Common myeloid progenitor, CD34-positive (primary cell): ENCODE measurements at places on chromosomes 7 and 10.

DNA sequence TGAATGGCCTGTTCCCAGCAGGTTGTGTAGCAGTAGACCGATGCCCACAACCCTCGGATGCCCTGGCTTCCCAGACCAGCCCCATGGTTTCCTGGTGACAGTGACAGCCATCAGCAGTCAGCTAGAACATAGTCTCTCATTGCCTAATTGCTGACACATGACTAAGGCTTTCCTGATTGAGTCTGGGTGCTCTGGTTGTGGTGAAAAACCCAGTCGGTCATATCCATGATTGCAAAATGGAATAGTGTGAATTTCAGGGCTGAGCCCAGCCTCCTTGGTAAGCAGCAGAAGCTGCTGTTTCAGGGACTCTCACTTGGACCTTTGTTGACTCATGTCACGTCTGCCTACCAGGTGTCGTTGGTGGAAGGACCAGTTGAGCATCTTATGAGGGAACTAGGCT, 36.6 kb downstream of the POR start:
- peak; percentile 42 for DNase-seq

DNA sequence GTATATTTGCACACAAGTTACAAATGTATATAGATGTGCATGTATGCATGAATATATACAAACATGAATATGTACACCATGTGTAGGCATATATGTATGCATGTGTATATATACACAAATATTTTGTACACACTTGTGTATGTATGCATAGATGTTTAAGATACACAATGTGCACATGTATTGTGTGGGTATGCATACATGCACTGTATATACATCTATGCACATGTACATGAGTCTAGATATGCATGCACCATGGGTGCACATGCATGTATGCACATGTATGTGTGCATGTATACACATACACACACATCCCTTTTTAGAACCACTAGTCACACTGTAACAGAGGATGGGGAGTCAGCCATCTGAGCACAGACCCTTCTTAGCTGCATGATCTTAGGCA, 249.4 kb downstream of the COBL start:
- DNase-seq, result no peak

- no peak for DNase-seq
Observed at GRCh38 chr7:87060288-87060537, 759 bp upstream of the ELAPOR2 start.

GRCh38 chr7:5598769-5599371, 175.2 kb upstream of the TNRC18 start:
- peak; percentile 50 for DNase-seq

DNA sequence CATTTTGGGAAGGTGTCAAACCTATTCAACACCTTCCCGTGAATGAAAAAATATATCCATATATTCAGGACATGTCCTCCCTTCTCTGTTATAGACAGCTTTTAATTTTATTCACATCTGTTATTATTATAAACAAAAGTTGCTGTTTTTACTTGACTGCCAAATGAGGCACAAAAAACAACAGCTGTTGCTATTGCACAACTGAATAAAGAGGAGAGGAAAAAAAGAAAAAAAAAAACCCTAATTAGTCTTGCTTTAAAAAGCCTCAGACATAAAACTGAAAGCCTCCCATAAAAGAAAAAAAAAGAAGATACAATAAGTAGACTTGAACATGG, 153.4 kb downstream of the BMPER start:
- DNase-seq, result no peak

DNA sequence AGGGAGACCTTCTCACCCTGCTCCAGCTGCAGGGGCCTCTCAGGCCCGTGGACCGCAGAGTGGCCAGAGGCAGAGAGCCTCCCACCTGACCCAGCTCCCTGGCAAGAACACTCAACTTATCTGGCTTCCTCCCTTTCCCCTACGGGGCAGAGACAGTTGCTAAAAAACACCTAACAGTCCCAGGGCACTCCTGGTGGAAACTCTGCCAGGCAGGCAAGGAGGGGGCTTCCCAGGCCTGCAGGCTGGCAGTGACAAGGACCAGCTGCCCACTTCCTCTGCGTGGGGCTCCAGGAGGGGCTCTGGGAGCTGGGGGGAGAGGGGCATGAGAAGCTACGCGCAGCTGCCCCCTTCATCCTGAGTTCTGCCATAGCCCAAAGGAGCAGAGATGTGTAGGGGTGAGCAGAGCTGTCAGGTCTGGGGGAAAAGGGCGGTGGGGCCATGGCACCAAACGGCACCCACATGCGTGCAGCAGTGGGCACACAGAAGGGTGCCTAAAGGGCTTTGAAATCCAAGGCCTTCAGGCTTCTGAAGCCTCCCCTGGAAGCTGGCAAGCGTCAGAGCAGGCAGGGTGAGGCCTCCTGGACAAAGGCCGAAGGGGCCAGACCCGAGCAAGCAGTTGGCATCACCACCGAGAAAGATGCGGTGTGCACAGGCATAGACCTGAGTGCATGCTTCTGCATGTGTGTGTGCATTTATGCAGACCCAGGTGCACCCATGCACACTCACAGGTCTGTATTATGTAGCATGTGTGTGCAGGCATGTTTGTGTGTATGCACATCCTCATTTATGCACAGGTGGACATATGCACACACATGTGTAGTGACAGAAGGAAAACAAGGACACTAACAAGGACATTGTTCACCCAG, 14.4 kb downstream of the SPOCK2 start:
- DNase-seq, result peak; percentile 59

DNA sequence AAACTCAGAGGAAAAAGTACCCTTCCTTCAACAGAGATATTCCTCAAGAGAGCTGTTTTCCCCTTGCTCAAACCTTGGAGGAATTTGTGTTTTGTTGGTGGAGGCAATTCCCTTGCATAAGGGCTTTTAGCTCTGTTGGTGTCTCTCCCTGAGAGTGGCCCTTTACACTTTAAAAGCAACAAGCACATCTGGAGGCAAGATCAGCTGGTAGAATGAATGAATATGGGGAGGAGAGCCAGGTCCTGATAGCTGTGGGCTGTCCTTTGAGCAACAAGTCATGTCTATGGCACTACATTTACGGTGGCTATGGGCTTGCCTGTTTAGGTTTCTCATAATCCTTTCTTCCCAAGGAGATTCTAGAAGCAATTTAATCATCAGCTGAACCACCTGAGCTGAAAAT, 384.0 kb downstream of the SORCS3 start:
- no peak for DNase-seq

DNA sequence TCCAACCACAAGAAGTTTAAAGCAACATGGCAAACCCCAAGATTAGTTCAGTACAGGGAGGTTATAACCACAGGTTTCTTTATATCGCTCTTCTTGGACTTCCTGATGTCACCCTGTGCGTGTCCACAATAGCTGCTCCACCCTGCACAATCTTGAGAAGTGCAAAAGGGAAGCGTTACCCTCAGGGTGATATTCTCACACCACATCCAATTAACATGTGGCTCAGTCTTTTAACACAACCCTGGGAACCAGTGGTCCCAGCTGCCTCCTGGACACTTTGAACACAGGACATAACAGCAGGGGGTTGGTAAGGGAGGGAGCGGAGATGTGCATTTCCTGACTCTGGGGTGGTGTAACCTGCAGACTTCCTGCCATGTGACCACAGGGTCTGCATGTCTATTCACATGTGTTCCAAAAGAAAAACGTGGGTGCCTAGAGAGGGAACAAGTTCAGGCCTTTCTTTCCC, 64.6 kb downstream of the GSAP start:
- DNase-seq, result peak; percentile 94

- peak; percentile 57 for DNase-seq
Observed at GRCh38 chr7:87058744-87059524, 520 bp downstream of the ELAPOR2 start.

- DNase-seq, result peak; percentile 42
Observed at GRCh38 chr10:91694170-91694794, 61.4 kb upstream of the PPP1R3C start.

DNA sequence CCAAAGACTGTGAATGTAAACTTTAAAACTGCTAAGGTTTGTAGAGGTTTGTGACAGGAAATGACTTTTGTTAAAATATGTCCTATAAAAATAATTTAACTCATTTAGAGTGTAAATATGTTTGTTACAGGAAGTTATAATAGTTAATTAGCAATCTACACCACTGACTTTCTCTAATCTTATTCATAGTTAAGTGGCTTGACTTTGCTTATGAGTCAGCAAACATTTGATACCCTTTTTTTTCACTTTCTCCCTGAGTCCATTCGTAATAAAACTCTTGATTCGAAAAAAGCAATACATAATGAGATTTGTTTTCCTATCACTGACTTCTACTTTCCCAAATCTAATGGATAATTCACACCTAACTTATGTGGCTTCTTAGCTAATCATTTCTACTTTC, 317.7 kb upstream of the SEMA3C start:
- peak; percentile 28 for DNase-seq

GRCh38 chr7:108292541-108292940, 162.4 kb upstream of the LAMB4 start:
- DNase-seq, result no peak

DNA sequence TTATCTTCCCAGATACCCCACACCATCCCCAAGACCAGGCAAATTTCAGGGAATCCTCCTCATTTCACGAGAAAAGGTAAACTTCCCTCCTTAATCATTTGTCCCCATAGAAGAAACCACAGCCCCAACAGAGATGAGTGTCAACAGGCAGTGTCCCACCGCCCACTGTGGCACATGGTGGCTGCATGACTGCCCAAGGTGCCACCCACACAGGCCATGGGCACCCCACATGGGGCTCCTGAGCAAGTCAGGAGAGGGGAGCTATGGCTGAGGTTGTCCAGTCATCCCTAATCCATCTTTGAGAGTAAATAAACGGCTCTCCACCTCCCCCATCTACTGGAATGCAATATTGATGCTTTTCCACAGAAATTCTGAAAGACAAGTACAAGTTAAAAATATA, 44.1 kb downstream of the ANTXRL start:
- no peak for DNase-seq
